SJSA1 (cell line): ENCODE measurements at places on chromosomes 2 and 18. TPM values are rescaled to one million over a fixed set of nuclear protein-coding genes. Genes with fewer than 3 reads are reported as not detected.

NDC80 gene
- total RNA-seq: 69.6 and 75.8 TPM in 2 replicates

- H3K4me3 ChIP-seq: no peak overlapping the region
- DNase-seq: no peak
- H3K36me3 ChIP-seq: no peaks in the 10 kb centered on the region
- no peaks in the 10 kb centered on the region for H3K27me3 ChIP-seq
These were observed 145.8 kb downstream of the CAPN13 start for GRCh38 chr2:30661173-30662107.

CTAGE1 gene
- 0.11 TPM in 1 of 2 replicates, not detected in the other for total RNA-seq

- no peaks in the 10 kb centered on the region for H3K36me3 ChIP-seq
- H3K27ac ChIP-seq: no peak overlapping the region
- no peak overlapping the region for H3K4me3 ChIP-seq
- peaks cover 2% of the 10 kb centered on the region; the same call in 1 of the 2 replicates for H3K4me1 ChIP-seq
These were observed 159.1 kb upstream of the ALPP start for GRCh38 chr2:232219496-232219870.

DNA sequence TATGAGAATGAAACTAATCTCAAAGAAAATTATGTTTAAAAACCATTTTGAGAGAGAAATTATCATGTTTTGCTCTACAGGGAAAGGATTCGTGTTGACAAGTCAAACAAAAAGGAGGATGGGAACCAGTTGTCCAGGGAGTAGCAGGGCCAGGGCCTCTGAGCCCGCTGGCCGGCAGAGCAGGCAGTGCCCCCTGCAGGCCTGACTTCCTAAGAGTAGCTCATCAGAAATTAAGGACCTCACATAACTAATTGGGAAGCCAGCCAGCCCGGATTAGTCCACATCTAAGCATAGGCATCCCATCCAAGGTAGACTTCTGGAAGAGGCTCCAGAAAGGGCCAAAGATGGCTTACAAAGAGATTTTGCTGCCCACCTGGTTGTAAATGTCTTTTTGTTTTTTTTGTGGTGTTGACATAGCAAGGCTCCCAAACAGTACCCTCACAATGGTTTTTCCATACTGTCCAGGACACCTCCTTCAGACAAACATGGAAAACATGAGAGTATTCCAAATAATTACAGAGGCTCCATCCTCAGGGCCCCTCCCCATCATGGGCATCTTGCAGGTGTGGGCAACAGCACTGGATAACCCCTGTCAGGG, 241.2 kb upstream of the TANK start:
- no peak overlapping the region for H3K4me3 ChIP-seq
- no peaks in the 10 kb centered on the region for H3K36me3 ChIP-seq
- H3K27ac ChIP-seq: no peak overlapping the region
- H3K27me3 ChIP-seq: no peaks in the 10 kb centered on the region

CD226 gene
- 0.39 TPM in 1 of 2 replicates, not detected in the other for total RNA-seq

DNA sequence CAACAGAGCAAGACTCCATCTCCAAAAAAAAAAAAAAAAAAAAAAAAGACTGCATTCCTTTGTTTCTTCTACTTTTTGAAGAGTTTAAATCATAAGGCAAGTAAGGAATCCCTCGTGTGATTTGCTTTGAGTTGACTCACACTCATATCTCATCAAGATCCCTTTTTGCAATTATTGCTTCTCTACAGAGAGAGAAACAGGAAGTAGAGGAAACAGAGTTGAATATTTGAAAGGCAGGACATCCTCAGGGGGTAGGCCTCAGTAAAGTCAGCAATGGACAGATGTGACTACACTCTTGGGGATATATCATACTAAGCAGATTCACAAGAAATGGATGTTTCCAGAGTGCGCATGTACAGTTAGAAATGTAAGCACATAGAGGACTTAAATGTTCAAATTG, 11.2 kb upstream of the EFR3B start:
- no peak overlapping the region for H3K4me3 ChIP-seq
- H3K27ac ChIP-seq: no peak overlapping the region
- H3K36me3 ChIP-seq: no peaks in the 10 kb centered on the region
- DNase-seq: no peak
- H3K27me3 ChIP-seq: no peaks in the 10 kb centered on the region

DCAF17 gene
- 15.9 and 21.2 TPM in 2 replicates for total RNA-seq

CFAP210 gene
- total RNA-seq: not detected in 2 replicates

SGPP2 gene
- not detected in 2 replicates for total RNA-seq
